ENCODE measurements at places on chromosomes 6 and 20.

GRCh38 chr6:31907158-31907813 is 5.4 kb upstream of the ZBTB12 start:
- DNase-seq: no peak

GRCh38 chr6:124903797-124904196 is 58.4 kb upstream of the RNF217 start:
- no peak for DNase-seq

DNA sequence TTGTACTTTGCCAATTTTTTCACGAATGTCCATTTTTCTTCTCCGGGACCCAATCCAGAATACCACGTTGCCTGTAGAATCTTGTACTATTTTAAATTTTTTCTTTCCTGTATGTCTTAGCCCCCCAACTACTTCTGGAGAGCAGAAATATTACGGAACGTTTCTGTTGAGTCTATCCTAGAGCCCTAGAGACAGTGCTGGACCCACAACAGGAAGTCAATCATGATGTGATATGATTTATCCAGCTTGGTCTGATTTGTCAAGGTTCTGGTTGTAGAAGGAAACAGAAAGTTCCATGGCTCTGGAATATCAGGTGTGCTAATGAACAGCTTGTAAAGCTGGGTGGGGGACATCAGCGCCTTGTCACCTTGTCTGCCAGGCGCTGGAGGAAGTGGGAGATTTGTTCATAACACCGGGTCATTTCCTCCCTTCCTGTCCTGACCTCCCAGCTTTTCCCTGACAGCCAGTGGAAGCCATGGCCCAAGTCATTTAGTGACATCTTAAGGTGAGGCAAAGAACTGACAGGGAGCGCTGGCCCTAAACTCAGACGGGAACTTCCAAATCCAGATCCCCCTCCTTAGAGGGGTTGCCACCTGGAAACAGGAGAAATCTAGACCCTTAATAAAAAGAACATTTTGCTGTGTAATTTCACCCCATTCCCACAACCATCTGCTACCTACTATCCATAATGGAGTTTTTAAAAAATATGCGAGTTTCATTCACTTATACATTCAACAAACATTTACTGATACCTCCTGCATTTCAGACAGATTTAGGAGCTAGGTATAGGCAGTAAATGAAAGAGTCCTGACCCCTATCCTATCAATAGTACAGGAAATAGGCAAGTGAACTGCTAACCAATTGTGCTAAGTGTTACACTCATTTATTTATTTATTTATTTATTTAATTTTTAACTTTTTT is 130.5 kb downstream of the ZFP64 start:
- no peak for DNase-seq

- no peak for DNase-seq
These were observed 137.6 kb upstream of the CDYL start for GRCh38 chr6:4638641-4639040.

GRCh38 chr20:53298911-53299310 is 294.7 kb downstream of the ZNF217 start:
- DNase-seq: no peak

DNA sequence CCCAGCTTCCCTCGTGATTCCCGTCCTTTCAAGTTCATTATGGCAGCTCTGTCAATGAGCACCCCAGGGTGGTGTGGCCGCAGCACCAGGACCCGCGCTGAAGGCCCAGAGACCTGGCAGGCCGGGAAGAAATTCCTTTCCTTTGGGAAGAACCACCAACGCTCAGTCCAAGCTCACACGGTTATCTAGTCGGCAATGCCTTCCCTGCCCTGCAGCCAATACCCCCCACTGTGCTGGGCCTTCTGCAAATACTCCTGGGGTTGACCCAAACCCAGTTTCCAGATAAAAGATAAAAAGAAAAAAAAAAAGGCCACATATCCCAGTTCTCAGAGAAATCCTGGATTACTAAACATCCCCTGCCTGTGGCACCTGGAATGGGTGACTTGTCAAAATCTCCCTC is 28.7 kb downstream of the PXDC1 start:
- DNase-seq: no peak

DNA sequence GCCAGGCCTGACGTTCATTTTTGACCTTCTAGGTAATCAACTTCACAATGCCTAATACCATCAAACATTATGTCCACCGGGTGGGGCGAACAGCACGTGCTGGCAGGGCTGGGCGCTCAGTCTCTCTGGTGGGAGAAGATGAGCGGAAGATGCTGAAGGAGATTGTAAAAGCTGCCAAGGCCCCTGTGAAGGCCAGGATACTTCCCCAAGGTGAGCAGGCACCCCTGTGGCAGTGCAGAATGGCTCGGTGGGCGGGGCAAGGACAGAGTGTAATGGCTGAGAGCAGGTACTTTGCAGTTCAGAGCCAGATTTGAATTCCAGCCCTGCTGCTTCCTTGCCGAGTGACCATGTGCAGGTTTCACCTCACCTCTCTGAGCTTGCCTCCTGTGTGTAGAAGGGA is 17.1 kb downstream of the DDX27 start:
- DNase-seq: no peak

DNA sequence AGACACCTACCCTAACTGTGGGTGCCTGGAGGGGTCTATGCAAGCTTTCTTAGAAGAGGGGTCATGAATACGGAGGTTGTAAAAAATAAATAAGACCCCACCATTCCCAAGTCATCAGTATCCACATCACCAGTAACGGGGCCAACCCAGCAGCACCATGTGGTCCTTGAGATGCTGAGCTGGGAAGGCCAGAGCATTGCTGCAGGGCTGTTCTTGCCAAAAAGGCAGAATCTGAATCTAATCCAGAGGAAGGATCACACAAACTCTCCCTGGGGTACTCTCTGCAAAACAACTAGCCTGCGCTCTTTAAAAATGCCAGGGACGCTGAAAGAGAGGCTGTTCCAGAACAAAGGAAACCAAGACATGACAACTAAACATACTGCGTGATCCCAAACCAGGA is 43.2 kb downstream of the SSR1 start:
- no peak for DNase-seq

DNA sequence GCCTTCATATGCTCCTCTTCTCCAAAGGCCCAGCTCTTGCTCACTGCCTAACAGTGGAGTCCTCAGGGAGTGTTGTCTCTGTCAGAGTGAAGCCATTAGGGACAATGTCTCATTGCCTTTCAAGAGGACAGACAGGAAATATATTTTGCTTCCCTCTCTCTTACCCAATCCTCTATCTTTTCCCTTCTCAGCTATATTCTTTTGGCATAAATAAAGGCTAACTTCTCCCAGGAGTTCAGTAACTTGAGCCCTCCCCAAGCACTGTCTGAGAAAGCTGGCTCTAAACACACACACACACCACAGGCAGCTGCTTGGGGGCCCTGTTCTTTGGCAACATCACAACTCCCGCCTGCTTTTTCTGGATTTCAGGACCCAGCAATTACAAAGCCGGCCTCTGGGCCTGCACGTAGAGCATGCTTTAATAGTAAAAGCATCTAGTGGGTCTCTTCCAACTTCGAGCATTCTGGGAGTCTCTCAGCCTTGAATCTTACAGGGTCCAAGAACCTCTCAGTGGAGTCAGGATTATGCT is 34.7 kb upstream of the LAMA4 start:
- no peak for DNase-seq

DNA sequence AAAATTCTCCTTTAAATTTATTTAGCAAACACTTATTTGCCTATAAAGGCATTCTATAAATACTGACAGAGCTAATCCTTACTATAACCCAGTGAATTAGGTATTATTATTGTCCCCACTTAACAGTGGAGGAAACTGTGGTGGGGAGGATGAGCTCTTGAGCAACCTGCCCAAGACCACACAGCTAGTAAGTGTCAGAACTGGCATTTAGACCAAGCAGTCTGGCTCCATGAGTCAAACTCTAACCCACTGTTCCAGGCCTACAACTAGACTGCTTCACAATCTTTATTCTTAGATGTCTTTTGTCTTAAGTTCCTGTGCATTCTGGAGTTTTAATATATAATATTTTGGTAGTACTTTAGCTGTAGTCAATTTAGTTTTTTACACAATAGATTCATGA is 530.8 kb downstream of the BCKDHB start:
- DNase-seq: no peak

- DNase-seq: no peak
These were observed 151.4 kb downstream of the CEBPB start for GRCh38 chr20:50341880-50342637.

GRCh38 chr20:14553774-14554534 is 216.5 kb upstream of the FLRT3 start:
- no peak for DNase-seq

- no peak for DNase-seq
These were observed 141.2 kb downstream of the RALGAPA2 start for GRCh38 chr20:20571068-20571780.

- DNase-seq: no peak
These were observed 49.2 kb downstream of the BLOC1S5 start for GRCh38 chr6:8014947-8015346.

GRCh38 chr20:44888226-44889103 is 3.0 kb downstream of the YWHAB start:
- DNase-seq: no peak

DNA sequence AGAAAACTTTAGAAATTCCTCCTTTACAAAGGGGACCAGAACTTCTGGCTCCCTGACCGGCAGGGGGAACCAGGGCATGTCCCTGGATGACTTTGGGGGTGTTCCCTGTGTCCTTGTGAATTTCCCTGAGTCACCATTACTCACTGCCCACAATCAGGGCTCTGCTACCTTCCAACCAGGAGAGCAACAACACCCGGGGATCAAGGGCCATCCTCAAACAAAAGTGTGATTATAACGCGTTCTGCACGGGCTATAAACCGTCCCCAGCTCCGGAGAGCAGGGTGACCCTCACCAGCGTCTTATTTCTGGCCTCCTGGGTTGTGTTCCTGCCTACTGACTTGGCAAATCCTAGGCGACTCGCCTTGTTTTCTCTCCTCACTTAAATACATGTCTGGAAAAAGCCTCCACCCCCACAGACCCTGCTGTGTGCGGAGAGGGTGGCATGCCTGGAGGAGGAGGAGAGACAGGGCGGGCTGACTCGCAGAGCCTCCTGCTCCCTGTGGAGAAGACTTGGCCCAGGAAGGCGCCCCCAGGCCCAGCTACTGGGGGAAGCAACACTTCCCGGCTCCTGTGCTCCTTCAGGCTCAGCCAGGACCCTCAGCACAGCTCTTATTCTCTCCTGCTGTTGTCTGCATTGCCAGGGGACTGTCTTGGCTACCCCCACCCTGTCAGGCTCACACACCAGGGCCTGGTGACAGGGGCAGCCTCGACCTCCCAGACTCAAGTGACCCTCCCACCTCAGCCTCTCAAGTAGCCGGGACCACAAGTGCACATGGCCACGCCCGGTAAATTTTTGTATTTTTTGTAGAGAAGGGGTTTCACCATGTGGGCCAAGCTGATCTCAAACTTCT is 54.1 kb downstream of the FGD2 start:
- no peak for DNase-seq

GRCh38 chr6:37648465-37649330 is 49.0 kb downstream of the MDGA1 start:
- no peak for DNase-seq

DNA sequence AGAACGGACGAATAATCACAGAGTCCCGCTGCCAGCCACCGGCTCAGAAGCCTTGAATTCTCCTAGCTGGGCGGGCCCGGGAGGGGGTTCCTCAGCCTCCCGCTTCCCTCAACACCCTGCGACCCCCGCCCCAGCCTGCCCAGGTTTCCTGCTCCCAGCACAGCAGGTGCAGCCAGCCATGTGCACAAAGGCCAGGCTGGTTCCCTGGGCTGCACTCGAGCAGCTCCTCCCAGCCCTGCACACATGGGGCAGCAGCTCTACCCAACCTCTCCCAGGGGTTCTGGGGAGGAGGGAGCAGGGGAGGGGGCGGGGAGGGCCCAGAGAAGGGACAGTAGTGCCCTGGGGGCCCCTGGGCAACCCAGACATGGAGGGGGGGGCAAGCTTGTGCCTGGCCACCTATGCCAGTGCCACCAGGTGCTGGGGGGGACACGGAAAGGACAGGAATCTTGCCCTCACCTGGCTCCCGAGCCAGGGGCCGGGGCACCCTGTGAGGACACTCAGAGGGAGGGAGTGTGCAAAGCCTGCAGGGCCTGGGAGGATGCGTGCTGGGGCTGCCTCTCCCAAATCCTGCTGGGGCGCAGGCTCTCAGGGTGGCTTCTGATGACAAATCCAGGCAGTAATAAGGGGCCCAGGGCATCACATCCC is 1.2 kb upstream of the NTSR1 start:
- no peak for DNase-seq

DNA sequence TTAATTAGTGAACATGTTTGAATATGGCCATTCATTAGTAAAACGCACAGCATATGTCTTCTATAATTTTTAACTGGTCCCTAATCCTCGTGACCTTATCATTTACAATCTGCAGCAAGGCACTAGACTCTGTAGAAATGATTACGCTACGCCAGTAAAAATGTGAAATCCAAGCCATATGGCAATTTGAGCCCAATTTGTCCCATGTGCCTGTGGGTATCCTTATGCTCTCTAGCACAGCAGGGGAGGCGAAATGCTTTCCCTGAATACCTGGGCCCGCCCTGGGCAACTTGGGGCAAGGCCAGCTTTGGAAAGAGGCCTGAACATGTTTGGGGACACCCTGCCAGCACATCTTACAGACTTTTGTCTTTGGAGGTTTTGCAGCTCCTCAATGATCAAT is 122.7 kb upstream of the AGPAT4 start:
- DNase-seq: no peak

GRCh38 chr6:5866547-5867051 is 140.1 kb downstream of the NRN1 start:
- DNase-seq: no peak

DNA sequence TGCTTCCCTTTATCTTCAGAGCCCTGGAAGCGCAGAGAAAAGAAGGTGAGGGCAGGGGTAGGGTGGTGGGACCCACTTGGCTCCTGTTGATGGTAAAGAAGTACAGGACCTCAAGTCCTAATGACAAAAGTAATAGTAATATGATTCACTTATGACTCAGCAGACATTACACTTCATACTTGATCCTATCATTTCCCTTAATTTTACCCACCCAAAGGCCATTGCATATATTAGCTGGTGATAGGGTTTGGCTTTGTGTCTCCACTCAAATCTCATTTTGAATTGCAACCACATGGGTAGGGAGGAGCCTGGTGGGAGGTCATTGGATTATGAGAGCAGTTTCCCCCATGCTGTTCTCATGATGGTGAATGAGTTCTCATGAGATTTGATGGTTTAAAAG is 880.7 kb downstream of the KIF16B start:
- DNase-seq: no peak

GRCh38 chr20:38873050-38873581 is 53.1 kb upstream of the FAM83D start:
- peak; percentile 54 for DNase-seq

Measured in activated effector memory CD4-positive, alpha-beta T cell treated with Interleukin-2 at 50 U/mL for 16 hours (primary cell).